HuH-7.5 (cell line): ENCODE measurements at places on chromosomes 4 and X.

GRCh38 chrX:155968791-155969190, 28.7 kb upstream of the IL9R start:
- DNase-seq, result no peak

DNA sequence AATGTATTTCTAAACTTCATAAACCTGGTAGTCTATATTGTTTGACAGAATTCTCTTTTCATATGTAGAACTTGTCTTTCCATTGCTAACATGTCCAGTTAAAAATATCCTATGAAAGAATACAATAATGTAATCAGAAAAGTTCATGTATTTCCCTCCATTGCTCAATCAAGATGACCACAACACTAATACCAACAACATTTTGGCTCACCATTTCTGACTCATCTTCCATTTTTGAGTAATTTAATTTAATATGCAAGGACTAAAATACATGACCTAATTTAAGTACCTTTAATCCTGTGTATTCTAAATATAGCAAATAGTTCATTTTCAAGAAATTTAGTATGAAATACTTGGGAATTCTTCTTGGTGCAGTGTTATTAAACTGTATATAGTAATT, 239.5 kb upstream of the GPC4 start:
- DNase-seq, result no peak

DNA sequence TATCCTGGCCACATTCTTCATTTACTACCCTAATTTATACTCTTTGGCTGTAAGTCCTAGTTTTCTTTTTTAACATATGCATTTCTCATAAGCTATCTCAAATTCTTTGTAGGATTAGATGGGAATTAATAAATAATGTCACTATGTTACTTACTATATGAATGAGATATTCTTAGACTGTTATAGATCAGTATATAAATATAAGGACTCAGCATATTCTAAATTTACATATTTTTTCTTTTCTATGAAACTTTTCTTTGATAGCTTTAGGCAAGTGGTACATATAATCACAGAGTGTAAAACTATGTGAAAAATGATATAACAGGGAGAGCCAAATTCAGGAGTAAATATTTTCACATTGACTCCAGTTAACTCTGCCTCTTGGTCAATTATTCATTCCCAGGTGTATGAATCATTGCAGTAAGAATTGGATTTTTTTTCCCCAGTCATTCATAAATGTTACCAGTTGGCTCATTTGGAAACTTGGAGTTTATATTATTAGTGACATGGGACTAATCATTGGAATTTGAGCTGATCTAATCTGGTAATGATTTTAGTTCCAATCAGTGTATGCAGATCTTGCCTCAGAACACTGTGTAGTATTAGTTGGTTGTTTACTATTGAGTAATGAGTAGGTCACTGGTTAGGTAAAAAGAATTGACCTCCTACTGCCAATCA, 25.3 kb downstream of the FHIP1A start:
- no peak for DNase-seq

- no peak for DNase-seq
Measured at GRCh38 chr4:138899999-138900398, 115.6 kb upstream of the NOCT start.

- no peak for DNase-seq
Measured at GRCh38 chr4:675980-676870, 1.9 kb downstream of the MYL5 start.

- no peak for DNase-seq
Measured at GRCh38 chr4:115113506-115114106, at the start of gene NDST4. Gene NDST4 (minus strand): TSS chr4:115113620. CDS start chr4:115077036, 36,584 bp downstream.

DNA sequence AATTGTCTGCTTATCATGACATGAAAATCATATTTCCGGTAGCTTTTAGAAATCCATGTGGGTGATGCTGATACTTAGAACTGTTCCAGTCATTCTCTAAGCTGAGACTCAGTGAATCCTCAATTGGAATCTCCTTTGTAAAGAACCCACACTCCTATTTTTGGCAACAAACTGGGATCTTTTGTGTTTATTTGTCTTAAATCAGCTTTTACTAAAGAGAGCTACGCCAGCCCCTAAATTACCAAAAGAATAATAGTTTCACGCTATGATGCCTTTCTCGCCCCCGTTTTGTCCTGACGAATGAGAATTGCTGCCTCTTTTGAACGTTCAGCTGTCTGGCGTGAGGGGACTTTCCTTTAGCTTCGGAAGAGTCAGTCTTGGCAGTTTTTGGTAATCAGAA, 195.9 kb downstream of the SHOX start:
- no peak for DNase-seq

GRCh38 chr4:138596896-138597295, 354.7 kb upstream of the SLC7A11 start:
- DNase-seq, result no peak

DNA sequence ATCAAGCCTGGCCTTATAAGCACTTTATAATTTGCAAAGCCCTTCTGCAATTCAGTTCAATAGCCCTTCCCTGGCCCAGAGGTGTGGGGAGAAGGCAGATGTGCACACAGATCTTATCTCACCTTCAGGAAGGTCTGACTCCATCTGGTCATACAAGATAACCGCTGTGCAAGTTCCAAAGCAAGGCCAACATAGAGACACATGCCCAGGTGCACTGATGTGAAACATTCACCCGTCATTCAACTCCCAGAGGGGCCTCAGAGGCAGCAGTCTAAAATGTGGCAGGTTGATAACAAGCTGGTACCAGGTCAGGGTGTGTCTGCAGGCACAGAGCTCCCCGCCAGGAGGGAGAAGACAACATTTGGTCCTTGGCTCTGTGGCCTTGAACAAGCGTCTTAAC, 10.9 kb upstream of the WFS1 start:
- no peak for DNase-seq

GRCh38 chr4:122762520-122762919, 30.0 kb downstream of the BBS12 start:
- DNase-seq, result no peak

DNA sequence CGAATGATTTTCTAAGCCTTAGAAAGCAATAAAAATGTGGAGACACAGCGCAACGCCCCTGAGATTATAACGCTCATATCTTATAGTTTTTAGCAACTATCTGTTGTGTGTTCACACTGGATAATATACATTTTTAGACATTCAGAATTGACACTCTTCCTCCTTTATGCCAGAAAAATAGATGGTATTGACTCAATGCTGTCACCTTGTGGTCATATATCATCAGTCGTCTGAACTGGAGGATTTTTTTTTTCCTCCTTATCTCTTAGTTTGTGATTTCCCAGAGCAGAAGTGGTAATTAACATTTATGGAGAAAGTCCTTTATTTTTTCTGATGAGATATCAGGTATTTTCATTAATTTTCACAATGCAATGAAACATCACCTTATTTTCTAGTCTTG, 759.6 kb downstream of the RAB28 start:
- DNase-seq, result no peak

DNA sequence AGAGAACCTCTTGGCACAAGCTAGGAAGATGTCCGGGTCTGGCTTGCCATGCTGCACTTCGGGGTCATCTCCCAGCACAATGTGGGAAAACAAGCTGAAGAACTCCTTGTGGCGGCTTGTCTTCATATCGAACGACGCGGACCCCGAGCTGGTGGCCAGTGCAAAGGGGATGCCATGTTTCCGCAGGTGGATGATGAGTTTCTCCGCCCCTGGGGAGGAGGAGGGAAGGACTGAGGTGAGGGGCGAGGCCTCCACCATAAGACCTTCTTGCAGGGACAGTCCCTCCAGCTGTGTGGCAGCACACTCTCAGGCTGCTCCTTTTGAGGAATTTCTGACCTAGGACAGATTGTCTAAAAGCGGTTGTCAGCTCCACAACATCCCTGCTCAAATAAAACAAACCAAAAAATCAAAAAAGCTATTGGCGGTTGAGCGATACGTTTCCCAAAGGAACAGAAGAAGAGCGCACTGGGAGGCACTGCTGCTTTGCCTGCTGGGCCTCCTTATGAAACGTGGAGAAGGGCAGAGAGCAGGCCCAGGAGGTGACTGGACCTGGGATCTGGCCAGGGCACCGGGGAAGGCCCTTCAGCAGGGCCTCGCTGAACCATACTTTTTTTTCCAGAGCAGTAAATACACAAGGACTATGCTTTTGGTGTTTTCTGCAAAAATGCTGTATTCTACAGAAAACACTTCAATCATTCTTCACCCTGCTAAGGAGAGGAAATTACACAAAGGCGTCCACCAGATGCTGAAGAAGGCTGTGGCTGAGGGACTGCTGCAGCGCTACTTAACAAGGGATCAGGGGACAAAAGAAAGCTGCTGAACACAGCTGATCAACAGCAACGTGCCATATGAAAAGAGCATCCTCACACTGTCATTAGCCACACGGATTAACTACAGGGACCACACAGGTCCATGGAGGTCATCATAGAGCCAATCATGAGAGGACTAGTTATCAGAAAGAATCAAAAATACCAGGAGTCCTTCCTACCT, 70.0 kb upstream of the STS start:
- DNase-seq, result no peak

DNA sequence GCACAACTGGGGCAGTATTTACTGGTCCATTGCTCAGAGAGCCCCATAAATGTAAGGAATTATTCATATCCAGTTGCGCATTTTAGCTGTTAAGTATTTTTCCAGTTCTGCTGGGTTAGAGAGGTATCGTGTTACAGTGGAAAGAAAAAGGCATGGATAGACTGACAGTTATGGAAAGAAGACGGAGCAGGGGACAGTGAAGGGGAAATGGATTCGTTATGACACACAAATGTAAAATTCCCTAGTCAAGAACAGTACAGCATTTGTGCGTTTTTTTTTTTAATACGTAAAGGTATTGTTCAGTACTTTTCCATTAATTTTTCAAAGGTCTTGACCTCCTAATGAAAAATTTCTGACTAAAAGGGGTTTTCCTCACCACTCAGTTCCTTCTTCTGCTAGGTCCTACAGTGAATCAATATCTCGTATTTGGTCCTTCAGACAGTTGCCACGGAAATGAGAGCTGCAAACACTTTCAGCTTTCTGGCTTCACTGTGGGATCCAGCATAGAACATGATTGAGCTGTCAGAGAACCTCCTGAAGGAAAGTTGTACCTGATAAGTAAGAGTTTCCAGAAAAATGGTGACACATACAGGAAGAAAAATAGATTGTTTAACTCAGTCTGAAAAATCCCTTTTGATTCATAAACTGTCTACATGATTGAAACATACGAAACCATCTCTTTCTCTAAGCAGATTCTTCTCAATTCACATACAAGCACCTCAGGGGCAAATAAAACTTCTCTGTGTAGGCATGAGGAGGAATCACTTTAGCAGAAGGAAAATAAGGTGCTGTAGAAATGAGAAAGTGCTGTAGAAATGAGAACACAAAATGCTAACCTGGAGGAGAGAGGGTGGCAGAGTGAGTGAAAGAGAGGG, 21.8 kb upstream of the BBS12 start:
- no peak for DNase-seq

- DNase-seq, result no peak
Measured at GRCh38 chrX:31603411-31604120, 531.7 kb upstream of the FTHL17 start.

DNA sequence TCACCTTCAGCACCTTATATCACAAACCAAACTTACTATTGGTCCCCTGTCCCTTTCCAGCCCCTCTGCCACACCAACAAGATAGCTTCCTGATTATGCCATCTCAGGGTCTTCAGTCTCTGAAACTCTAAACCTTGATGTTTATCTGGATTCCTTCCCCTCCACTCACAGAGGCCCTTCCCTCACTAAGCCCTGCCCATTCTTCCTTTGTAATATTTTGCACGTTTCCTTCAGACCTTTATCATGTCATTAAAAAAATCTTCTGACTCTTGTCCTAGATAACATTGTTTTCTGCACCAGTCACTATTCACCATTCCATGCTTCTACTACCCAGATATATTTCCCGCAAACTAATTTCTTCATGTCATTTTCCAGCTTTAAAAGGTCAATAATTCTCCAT, 17.7 kb upstream of the CEP135 start:
- no peak for DNase-seq

- DNase-seq, result no peak
Measured at GRCh38 chr4:1309261-1310010, 19.7 kb downstream of the MAEA start.

DNA sequence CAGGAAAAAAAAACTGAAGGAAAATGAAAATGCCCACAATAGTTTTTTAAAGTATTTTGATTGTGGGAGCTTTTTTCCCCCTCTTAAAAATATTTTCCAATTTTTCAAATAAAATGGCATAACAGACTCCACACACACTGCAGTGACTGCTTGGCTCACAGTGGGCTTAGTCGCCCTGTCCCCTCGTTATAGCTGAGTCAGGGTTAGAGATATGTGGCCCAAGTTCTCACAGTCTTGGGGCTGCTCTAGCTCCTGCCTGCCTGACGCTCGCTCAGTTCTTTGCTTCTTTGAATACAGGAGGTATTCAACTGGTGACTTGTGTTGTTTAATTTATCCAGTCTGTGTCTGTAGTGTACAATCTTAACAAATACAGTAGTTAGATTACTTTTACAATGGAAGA, 47.7 kb downstream of the BEND2 start:
- DNase-seq, result no peak

DNA sequence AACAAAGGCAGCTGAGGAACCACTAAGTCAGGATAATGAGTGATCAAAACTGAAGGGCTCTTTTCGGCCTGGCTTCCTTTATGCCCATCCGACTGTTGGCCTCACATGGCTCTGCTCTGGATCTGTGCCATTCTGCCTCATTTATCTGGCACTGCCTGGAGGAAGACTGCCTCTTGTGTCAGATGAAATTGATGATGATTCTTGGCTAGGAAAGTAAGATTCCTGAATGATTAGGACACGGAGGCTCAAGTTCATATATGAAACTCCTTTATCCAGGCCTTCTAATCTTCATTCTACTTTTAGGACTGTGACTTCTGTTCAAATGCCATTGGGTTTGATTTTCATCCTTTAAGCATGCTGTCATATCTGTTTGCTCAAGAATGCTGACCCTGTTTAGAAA, 475.4 kb upstream of the RPS6KA3 start:
- DNase-seq, result no peak

DNA sequence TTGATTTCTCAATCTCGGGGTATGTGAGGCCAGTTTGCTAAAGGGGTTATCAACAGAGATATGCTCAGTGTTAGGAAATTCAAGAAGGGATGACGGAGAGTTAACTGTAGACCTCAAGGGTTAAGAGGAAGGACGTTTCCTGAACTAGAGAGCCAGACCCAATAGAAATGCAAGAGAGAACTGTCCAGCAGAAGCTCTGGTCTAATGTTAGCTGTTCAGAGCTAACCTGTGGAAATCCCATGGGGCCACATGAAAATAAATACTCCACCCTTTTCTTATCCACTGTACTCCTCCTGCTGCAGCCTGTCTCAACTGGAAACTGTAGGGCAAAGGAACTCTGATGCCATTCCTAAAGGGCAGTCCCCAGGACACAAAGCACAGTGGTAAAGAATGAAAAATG, 274.3 kb downstream of the DMD start:
- DNase-seq, result no peak
